ENCODE measurements at places on chromosomes 2 and 18. TPM values are rescaled to one million over a fixed set of nuclear protein-coding genes. Genes with fewer than 3 reads are reported as not detected.
A peak's percentile ranks its signal among the peaks of the same experiment; 100 is the strongest.

Gene TOGARAM2
- polyA plus RNA-seq = 17.4 TPM

DNA sequence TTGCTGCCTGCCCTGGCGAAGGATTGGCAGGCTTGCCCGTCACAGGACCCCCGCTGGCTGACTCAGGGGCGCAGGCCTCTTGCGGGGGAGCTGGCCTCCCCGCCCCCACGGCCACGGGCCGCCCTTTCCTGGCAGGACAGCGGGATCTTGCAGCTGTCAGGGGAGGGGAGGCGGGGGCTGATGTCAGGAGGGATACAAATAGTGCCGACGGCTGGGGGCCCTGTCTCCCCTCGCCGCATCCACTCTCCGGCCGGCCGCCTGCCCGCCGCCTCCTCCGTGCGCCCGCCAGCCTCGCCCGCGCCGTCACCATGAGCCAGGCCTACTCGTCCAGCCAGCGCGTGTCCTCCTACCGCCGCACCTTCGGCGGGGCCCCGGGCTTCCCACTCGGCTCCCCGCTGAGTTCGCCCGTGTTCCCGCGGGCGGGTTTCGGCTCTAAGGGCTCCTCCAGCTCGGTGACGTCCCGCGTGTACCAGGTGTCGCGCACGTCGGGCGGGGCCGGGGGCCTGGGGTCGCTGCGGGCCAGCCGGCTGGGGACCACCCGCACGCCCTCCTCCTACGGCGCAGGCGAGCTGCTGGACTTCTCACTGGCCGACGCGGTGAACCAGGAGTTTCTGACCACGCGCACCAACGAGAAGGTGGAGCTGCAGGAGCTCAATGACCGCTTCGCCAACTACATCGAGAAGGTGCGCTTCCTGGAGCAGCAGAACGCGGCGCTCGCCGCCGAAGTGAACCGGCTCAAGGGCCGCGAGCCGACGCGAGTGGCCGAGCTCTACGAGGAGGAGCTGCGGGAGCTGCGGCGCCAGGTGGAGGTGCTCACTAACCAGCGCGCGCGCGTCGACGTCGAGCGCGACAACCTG, at the start of gene DES:
Gene DES, plus strand, starts transcription at position 223 of the 857 bp plus-strand sequence. Its CDS starts 86 bp downstream, at position 309.
- DNase-seq = peak; percentile 87

- DNase-seq = no peak
These were observed 25.1 kb downstream of the CDK15 start for GRCh38 chr2:201831469-201831868.

GRCh38 chr18:55422456-55423180, 165.4 kb downstream of the TCF4 start:
- DNase-seq = peak; percentile 77

- DNase-seq = no peak
These were observed 722 bp upstream of the C2orf15 start for GRCh38 chr2:99140860-99141109.
